ENCODE measurements at places on chromosomes 6 and 20.

GRCh38 chr6:15131651-15132061 is 114.2 kb upstream of the JARID2 start:
- no peak for DNase-seq

DNA sequence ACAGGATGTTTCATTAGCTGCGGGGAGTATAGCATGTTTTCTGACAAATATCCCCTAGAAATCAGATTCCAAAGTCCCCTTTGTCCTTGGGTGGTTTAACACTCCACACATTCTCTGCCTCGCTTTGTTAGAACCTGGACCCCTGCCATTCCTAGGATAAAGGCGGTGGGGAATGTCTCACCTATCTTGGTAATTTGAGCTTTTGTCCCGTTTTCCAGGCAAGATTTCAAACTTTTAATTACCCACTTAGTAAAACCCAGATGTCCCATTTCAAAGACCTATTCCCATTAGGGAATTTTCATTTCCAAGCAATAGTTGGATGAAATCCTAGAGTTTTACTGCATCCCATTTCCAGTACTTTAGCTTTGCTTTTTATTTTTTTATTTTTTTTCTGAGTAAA is 501.0 kb upstream of the MAP3K7 start:
- no peak for DNase-seq

DNA sequence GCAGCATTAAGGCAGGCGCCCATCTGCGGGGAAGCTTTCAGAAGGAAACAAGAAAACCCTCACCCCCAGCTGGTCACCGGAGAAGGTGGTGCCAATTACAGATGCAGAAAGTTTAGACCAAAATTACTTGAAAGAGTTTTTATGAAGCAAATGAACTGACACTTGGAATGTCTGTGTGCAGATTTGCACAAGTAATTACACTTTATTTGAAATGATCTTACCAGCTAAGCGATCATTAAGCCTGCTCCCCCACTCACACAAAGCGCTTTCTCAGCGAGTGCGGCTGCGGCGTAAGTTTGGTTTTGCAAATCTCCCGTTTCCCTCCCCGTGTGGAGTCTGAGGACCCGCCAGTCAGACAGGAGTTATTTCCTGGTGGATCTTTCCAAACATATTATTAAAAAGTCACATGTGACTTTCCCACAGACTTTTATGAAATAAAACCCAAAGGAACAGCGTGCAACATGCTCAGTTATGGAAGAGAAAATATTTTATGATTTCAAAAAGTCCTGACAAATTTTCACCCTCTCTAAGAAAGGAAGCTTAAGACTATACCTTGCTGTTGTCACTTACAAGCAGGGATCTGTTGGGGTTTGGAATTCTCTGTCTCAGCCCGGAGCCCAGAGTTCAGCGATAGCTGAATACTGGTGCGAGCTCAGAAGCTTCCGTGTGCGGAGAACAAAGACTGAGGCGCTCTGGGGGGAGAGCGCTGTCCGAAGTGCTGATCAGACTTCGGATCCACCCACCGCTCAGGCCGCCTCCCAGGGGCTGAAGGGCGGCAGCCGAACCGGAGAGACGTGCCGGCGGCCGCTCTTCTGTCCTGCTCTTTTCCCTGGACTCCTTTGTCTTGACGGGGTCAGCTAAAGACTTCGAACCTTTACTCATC is 2.7 kb upstream of the MYT1 start:
- DNase-seq = peak; percentile 17

GRCh38 chr6:113971741-113972140 is 793 bp upstream of the HDAC2 start:
- DNase-seq = no peak

GRCh38 chr20:62570897-62571668 is 71.2 kb upstream of the SLCO4A1 start:
- DNase-seq = no peak

DNA sequence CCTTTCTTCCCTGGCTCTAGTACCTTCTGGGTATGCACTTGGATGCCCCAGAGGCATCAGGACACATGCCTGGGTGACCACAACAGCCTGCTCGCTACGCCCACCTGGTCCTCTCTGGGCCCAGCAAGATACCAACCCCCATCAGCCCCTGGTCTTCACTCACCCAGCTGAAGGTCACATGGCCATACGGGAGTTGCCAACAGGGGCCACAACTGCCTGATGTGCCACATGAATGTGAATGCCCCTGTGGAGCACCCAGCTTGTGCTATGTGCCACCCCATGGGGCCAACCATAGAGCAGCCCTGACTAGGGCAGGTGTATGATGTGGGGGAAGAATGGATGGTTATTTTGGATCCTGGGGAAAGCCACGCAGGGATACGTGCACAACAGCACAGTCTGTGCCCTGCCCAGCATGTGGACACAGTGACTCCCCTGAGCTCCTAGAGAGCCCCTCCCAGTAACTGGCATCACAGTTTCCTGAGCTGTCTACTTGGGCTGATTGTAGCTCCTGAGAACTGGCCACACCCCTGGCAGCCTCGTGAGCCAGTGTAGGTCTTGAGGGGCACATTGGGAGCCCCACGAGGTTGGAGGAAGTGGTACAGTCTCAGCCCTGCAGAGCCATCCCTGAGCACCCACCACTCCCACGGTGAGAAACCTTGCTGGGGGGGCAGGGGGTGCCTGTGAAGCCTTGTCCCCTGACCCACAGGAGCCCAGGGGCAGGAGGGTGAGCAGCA is 10.5 kb upstream of the PCMTD2 start:
- DNase-seq = peak; percentile 11

DNA sequence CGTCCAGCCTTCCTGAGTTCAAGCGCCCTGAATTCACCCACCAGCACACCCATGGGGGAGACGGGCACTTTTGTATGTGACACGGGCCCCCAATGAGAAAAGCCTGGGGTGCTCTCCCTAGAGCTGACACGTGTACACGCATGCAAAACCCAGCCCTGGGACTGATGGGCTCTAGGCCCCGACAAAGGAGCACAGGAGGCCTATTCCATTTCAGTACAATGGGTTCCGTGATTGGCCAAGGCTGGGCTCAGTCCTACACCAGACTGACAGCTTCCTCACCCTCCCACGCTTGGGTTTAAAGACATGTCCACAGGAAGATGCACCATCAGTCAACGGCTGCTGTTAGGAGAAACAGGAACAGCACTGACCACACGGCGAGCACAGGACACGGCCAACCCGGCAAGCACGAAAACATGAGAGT is 8.8 kb downstream of the ZBTB46 start:
- no peak for DNase-seq

- DNase-seq = no peak
Measured at GRCh38 chr6:37519461-37519860, 19.8 kb upstream of the CCDC167 start.

All from CD4-positive, alpha-beta T cell treated with Interleukin-10 for 1 hour (primary cell).